Gastrocnemius medialis (tissue), 4 donors: ENCODE measurements at places on chromosomes 5 and 9. TPM values are rescaled to one million over a fixed set of nuclear protein-coding genes. Genes with fewer than 3 reads are reported as not detected.

Gene NUTM2F
- not detected for total RNA-seq

Gene ZSWIM6
- 1.9 TPM for total RNA-seq

Gene SVEP1
- total RNA-seq: 10.3 TPM

Gene PDGFRB
- 49.3 TPM for total RNA-seq

Gene SCGB3A2
- not detected for total RNA-seq

Gene ITGA1
- 8.9 TPM for total RNA-seq

- DNase-seq: no peak
Measured at GRCh38 chr5:38078161-38078560, 180.2 kb upstream of the EGFLAM start.

- DNase-seq: no peak
Measured at GRCh38 chr5:60544142-60544541, 155.8 kb downstream of the DEPDC1B start.

DNA sequence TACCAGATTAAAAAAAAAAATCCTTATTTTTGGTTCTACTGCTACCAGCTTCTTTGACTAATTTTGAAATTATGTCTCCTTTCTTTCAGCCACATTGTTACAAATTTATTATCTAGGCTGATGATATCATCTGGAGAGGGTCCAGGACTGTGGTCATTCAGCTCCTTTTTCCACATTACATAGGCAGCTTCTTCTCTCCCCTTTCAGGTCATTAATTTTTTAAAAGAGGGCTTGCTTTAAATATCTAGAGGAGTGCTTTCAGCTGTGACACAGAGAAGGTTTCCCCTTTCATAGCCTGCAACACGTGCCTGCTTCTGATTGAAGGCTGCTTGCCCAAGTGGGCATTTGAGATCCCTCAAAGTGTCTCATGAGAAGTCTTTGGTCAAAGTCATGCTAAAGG, 155.7 kb upstream of the PAPPA start:
- peak; percentile 20 for DNase-seq

GRCh38 chr9:91678807-91679580, 255.4 kb upstream of the NFIL3 start:
- DNase-seq: no peak

DNA sequence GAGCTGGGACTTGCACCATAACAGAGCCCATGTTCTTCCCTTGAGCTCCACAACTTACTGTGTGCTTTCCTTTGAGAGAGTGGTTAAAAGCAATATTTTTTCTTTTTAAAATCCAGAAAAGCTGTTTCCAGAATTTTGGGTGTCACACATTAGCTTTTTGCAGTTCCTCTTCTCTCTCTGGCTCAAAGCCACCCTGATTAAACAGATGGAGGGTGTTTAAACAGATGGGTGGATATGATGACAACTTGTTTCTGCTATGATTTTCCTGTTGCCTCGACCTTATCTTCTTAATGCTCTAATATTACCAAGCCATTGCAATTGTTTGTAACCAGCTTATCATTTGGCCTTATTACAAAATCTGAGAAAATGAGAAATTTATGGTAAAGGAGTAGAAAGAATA, 22.9 kb upstream of the CFAP95 start:
- DNase-seq: no peak

- no peak for DNase-seq
Measured at GRCh38 chr9:137373611-137373980, 49.4 kb downstream of the EXD3 start.

GRCh38 chr5:150540615-150541396, 32.9 kb downstream of the NDST1 start:
- DNase-seq: peak; percentile 52

DNA sequence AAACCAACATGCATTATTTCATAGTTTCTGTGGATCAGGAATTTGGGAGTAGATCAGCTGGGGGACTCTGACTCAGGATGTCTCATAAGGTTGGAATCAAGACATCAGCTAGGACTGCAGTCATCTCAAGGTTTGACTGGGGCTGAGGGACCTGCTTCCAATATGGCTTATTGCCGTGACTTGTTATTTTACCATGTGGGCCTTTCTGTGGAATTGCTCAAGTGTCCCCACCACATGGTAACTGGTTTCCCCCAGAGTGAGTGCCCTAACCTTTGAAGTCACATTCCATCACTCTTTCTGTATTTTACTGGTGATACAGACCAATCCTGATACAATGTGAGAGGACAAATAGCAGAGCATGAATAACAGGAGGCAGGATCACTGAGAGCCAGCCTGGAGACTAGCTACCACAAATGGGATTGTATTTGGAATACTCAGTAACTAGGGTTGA, 70.2 kb upstream of the ELL2 start:
- DNase-seq: no peak
